Endothelial cell (in vitro differentiated cells): ENCODE measurements at places on chromosomes 3 and 15. TPM values are rescaled to one million over a fixed set of nuclear protein-coding genes. Genes with fewer than 3 reads are reported as not detected.

DNA sequence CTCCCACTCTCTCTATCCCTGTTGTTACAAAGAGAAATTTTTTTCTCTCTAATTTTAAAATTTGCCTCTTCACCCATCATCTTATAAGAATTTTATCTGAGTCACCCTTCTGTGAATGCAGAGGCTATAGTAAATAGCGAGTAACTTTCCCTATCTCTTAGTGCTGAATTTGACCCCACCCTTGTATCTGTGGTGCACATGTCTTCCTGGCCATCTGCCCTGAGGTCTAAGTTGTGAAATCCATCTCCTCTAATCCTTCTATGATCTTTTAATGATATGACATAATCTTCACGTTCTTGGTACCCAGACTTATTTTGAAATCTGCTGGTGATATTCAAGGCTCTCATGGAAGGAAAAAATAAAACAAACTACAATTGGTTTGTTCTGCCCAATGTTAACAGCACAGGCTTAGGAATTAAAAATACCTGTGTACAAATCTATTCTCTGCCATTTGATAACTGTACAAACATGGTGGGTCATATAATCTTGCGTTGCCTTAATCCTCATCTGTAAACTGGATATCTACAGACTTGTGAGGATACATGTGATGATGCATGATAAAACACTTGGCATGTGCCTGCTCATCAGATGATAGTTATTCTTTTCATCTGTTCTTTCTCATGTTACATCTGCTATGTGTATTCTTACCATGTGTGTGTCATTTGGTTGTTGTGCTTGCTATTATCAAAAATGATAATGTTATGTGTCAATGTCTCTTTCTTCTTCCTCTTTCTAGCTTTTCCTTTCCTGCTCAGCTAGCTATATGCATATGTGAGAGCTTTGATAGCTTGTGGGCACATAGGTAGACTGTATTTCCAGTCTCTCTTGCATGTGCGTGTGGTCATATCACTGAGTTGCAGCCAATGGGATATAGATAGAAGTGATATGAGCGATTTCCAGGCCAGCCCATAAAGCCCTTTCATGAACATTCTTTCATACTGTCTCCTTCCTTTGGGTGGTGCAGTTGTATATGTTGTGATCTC lies 13.7 kb upstream of the CCR3 start:
- no peak for DNase-seq

- DNase-seq: no peak
Measured at GRCh38 chr15:82936966-82937711, 15.4 kb downstream of the HOMER2 start.

DNA sequence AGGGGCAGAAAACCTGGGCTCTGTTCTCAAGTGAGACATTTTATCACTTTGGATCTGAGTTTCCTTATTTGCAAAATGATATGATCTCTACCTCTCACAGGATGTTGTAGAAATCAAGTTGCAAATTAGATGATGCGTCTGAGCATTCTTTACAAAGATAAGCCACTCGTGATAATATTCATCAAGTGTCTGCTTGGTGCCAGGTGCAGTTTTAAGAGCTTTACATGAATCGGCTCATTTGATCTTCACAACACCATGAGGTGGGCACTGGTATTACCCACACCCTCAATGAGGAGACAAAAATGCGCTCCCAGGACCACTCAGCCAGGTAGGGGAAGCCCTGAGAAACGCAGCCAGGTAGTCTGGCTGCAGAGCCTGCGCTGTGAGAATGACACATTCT lies 59.1 kb upstream of the CA12 start:
- no peak for DNase-seq

DNA sequence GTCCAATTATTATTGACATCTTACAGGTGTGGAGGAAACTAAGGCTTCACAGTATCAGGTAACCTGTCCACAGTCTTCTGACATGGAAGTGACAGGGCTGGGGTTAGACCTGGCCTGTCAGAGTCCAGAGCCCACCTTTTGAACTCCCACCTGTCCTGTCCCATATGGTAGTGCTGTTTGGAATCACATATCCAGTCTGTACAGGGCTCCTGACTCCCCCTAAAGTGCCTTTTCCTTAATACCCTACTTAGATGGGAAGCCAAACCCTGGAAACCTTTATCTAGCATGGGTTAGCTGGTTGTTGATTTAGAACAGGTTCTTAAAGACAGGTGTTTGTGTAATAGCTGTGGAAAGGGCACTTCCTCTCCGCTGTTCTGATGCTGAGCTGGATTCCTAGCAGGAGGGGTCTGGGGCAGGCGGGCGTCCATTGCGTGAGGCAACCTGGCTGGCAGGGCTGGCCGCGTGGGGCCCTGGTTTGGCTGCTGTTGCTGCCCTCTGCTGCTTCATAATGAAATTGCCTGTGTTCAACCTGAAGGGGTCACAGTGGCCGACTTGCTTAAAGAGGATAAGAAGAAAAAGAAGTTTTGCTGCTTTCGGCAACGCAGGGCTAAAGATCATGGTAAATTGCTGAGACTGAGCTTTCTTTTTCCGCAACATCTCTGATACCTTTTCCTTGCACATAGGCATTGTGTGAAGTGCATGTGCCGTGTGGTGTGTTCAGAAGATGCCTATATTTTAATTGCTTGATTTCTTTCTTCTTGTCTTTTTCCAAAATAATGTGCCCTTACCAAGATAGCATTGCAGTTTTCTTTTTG lies 136.2 kb downstream of the CHDH start:
- peak; percentile 85 for DNase-seq

GRCh38 chr3:34920806-34921205 lies 718.5 kb upstream of the ARPP21 start:
- DNase-seq: no peak

DNA sequence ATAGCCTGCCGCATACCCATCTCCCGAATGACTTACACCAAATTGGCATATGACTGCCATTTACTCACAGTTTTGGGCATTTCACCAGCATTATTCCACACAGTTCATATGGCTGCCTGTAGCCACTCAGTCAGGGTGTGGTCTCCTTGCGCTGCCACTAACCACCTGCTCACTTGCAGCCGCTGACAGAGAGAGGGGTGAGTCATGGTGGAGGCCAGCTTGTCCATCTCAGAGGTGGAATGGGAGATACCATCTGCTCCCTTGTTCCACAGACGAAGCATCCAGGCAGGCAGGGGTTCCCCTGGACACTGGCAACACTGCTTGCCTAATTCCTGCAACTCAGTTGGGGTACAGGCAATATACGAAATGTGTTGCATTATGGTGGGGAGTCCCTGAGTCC lies 15.6 kb downstream of the CCRL2 start:
- no peak for DNase-seq

GRCh38 chr3:107910713-107911259 lies 180.0 kb downstream of the CD47 start:
- no peak for DNase-seq

GRCh38 chr3:105401691-105402149 lies 35.0 kb downstream of the ALCAM start:
- no peak for DNase-seq

DNA sequence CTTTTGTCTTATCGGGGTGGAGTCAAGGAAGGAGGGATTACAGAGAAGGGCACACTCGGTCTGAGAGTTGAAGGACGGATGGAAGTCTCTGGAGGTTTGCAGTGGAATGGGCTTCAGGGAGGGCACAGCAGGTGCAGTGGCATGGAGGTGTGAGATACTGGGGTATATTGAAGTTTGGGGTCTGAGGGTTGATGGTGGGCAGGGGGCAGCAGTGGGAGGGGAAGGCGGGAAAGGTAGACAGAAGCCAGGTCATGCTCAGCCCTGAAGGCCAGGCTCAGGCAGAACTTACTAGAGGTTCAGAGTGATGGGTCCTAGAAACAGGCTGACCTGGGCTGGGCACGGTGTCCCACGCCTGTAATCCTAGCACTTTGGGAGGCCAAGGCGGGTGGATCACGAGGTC lies 52.7 kb downstream of the HRH1 start:
- no peak for DNase-seq

IL16 gene
- total RNA-seq: 29.6 TPM

CCR3 gene
- not detected for total RNA-seq

LRRC31 gene
- 0.23 TPM for total RNA-seq
